ENCODE measurements at places on chromosomes 11 and 22.

DNA sequence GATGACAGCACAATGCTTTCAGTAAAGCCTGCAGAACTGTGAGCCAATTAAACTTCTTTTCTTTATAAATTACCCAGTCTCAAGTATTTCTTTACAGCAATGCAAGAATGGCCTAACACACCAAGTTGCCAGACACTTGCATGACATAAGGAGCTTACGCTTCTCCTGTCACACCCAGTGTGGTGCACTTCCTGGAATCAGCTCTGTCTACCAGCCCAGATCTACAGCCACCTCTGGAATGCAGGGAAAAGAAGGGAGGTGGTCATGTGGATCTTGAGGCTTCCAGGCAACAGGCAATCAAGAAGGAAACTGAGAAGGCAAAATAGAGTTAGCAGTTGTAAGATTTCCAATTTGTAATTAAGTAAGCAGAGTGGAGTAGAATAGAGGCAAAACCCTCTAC, 37.4 kb upstream of the SESN3 start:
- no peak for DNase-seq

GRCh38 chr22:39743935-39744334, 149.6 kb downstream of the ENTHD1 start:
- DNase-seq: no peak

DNA sequence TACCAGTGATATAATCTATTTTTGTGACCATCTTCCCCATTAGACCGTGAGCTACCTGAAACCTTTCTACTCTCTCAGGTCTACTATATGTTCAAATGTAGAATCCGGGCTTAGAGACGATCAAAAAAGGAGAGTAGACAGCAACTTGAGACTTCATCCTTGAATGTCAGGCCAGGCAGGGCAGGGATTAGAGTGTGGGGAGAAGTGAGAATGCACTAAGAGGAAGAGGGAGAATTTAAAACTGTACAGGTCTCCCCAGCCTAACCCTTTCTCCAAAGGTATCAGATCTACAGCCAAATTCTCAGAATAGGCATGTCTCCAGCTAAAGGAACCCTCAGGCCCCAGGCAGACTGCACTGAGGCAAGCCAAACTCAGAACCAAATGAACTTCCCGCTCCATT, 935 bp downstream of the LAMTOR1 start:
- no peak for DNase-seq

DNA sequence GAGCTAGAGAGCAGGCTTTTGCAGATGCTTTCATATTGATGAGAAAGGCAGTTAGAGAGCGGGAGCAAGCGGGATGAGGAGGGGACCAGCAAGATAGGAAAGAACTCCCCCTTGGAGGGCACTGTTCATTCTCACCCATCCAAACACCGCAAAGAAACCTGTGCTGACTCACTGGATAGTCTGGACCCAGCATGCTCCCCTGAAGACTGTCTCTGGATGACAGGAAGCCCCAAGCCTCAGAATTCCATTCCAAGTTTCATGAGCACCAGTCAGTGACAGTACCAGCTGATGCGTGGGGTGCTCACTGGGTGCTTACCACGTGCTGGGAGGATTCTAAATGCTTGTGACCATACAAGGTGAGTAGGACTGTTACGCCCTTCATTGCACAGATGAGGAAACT, 34.2 kb downstream of the MICAL3 start:
- no peak for DNase-seq

GRCh38 chr11:126405906-126406305, 50.4 kb downstream of the ST3GAL4 start:
- DNase-seq: no peak

DNA sequence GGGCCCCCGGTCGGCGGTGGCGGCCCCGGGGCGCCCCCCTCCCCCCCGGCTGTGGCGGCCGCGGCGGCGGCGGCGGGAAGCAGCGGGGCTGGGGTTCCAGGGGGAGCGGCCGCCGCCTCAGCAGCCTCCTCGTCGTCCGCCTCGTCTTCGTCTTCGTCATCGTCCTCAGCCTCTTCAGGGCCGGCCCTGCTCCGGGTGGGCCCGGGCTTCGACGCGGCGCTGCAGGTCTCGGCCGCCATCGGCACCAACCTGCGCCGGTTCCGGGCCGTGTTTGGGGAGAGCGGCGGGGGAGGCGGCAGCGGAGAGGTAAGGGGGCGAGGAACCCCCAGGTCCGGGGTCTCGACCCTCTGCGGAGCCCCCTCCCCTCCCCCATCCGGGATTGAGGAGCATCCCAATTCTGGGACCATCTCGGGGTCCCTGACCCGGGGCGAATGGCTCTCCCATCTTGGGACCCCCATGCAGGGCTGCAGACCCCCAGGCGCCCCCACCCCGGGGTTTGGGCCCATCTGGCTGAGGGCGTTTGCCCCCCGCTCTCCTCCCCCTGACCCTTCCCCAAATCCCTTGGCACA, 431 bp downstream of the KMT2A start:
- DNase-seq: no peak

- DNase-seq: peak; percentile 19
Observed at GRCh38 chr11:122394313-122394712, 261.2 kb upstream of the UBASH3B start.

- peak; percentile 95 for DNase-seq
Observed at GRCh38 chr22:17536269-17536668, 27.0 kb upstream of the SLC25A18 start.

- peak; percentile 8 for DNase-seq
Observed at GRCh38 chr11:30855383-30856006, 269.3 kb upstream of the MPPED2 start.

GRCh38 chr22:34702279-34702678, 363.7 kb upstream of the ISX start:
- DNase-seq: no peak

DNA sequence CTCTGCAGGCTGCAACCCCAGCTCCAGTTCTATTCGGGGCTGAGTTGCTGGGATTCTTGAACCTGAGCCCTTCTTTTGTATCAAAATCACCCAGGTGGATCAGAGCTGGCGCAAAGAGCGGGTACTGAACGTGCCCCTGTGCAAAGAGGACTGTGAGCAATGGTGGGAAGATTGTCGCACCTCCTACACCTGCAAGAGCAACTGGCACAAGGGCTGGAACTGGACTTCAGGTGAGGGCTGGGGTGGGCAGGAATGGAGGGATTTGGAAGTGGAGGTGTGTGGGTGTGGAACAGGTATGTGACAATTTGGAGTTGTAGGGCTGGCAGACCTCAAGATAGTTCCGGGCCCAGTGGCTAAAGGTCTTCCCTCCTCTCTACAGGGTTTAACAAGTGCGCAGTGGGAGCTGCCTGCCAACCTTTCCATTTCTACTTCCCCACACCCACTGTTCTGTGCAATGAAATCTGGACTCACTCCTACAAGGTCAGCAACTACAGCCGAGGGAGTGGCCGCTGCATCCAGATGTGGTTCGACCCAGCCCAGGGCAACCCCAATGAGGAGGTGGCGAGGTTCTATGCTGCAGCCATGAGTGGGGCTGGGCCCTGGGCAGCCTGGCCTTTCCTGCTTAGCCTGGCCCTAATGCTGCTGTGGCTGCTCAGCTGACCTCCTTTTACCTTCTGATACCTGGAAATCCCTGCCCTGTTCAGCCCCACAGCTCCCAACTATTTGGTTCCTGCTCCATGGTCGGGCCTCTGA, 3.8 kb downstream of the FOLR1 start:
- DNase-seq: no peak

DNA sequence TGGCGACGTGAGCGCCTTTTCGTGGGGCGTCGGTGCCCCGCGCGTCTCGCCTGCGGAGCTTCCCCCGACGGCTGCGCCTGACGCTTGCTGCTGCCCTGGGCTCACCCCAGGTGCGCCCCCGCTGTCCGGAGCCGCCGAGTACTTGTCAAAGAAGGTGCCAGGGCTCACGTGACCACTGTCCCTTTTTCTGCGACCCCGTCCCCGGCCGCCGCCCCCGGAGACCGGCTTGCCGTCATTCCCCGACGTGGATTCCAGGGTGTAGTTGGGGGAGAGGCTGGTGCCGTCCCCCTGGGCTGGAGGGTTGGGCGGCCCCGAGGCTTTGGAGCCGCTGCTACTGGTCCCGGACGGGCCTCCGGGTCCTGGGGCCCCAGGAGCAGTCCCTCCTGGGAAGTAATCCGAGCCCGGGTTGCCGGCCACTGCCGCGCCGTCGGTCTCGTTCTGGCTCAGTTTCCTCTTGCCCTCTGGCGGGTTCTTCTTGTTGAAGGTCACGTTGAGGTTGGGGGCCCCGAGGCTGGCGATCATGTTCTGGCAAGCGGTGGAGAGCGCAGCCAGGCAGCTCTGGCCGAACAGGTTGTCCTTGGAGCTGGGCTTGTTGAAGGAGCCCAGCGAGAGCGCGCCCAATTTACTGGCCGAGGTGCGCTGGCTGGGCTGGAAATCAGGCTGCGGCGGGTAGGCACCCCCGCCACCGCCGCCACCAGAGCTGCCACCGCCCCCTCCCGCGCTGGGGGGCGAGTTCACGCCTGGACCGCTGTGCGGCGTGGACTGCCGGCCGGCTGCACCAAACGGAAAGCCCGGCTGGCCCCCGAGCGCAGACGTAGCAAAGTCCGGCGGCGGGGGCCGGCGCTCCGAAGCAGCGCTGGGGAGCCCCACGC, 3.8 kb downstream of the MN1 start:
- no peak for DNase-seq

- DNase-seq: no peak
Observed at GRCh38 chr22:49956418-49956770, 4.2 kb upstream of the PIM3 start.

DNA sequence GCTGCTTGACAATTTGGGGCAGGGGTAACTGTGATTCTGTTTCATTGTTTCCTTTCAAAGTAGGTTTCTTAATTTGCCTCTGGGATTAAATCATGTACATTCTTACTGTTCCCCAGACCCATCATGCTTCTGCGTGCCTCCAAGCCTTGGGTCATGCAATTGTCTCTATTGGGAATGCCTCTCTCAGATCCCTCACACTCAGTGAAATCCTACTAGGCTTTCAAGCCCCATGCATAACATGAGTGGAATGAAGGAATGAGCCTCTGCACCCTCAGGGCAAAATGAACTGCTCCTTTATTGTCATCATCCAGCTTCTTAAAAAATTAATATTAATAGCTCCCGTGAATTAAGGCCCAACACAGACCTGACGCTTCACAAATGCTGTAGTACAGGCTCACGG, 381.7 kb downstream of the TENM4 start:
- no peak for DNase-seq

GRCh38 chr11:62370743-62371440, 33.6 kb downstream of the ASRGL1 start:
- no peak for DNase-seq

- DNase-seq: no peak
Observed at GRCh38 chr22:50153056-50153755, 17.3 kb upstream of the PANX2 start.

DNA sequence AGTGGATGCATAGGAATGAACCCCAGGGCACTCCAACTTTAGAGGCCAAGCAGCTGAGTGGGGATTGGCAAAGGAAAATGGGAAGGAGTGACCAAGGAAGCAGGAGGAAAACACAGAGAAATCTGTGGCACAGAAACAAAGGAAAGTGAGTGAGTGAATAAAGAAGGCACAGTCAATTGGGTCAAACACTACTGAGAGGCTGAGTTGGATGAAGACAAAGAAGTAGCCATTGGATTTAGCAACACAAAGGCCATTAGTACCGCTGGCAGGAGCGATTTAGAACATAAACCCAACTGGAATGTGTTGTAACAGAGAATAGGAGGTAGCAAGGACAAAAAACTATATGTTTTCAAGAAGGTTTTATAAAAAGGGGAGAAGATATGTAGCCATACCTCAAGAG, 6.6 kb upstream of the NXPE1 start:
- no peak for DNase-seq

- no peak for DNase-seq
Observed at GRCh38 chr22:44243761-44244160, 63.0 kb downstream of the PARVG start.

DNA sequence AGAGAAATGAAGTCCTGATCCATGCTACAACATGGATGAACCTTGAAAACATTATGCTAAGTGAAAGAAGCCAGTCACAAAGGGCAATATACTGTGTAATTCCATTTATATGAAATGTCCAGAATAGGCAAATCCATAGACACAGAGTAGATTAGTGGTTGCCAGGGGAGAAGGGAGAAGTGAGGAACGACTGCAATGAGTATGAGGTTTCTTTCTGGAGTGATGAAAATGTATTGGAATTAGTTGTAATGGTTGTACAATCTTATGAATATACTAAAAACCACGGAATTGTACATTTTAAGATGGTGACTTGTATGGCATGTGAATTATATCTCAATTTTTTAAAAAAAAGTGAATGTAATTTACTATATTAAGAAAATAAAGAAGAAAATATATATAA, 83.1 kb upstream of the GDPD4 start:
- no peak for DNase-seq

DNA sequence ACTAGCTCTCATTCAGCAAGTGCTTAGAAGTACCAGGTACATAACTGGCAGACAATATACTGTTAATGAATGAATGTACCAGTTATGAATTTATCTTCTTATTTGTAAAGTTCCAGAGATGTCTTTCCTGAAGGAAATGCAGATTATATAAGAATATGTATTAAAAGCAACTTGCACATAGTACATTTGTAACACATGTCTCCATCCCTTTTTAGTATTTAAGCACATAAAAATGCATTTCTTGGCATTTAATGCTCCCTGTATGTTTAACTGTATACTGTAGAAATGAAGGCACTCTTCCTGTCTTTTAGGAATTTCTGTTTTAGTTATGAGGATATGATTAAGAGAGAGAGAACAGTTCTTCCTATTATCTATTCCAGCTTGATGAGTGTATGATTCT, 241.3 kb downstream of the NELL1 start:
- DNase-seq: no peak
